ENCODE measurements at places on chromosomes 7 and 10.

GRCh38 chr10:102545997-102546396 is 42.2 kb downstream of the SUFU start:
- DNase-seq: no peak

GRCh38 chr10:71921324-71922027 is 42.7 kb upstream of the CHST3 start:
- DNase-seq: peak; percentile 75

DNA sequence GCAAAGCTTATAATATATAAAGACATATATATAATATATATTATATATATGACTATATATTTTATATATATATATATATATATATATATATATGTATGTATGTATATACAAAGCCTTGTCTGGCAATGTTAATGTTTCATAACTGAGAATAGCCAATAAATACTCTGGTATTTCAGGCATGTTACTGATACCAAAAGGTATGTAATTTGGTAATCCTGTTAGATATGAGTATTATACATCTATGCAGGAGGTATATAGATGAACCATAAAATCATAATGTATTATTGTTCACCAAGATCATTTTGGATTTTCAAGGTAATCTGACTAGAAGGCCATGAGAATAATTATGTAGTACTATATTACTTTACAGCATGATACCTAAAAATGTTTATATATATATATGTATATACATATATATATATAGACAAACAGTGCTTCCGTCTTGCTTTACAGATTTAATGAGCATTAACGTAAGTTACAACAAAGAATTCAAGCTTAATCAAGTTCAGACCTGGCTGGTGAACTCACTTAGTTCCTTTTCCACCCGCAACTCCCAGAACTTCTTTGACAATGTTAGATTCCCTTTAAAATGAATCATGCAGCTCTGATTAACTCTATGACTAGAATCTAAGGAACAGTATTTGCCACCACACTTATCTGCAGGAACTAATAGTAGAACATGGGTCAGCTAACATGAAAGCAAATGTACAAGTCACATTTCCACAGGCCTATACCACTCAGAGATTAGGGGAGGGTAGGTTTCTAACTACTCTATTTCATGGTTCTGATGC is 82.7 kb downstream of the SLC25A13 start:
- DNase-seq: no peak

- DNase-seq: no peak
Measured at GRCh38 chr10:35711615-35712411, 69.7 kb upstream of the FZD8 start.

DNA sequence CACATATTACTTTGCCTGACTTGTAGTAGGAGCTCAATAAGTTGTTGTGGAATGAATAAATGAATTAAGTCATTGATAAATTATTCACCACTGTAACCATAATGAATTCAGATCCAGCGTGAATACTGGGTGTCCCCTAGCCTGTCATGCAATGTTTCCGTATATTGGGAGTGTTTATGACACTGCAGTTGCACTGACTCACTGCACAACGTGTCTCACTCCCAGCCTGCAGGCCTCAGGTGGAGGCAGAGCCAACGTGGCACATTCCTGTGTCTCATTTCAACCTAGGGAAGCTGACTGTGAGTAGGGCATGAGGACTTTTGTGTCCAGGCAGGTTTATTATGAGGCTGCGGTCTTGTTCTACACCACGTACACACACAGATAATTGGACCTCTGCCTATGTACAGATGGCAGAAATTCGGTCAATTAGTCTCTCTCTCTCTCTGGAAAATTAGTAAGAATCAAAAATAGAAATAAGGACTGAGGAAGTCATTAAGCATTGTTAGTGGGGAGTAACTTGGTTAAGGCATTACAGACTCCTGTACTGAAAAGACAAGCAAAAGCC is 299.1 kb upstream of the IGFBP3 start:
- no peak for DNase-seq

DNA sequence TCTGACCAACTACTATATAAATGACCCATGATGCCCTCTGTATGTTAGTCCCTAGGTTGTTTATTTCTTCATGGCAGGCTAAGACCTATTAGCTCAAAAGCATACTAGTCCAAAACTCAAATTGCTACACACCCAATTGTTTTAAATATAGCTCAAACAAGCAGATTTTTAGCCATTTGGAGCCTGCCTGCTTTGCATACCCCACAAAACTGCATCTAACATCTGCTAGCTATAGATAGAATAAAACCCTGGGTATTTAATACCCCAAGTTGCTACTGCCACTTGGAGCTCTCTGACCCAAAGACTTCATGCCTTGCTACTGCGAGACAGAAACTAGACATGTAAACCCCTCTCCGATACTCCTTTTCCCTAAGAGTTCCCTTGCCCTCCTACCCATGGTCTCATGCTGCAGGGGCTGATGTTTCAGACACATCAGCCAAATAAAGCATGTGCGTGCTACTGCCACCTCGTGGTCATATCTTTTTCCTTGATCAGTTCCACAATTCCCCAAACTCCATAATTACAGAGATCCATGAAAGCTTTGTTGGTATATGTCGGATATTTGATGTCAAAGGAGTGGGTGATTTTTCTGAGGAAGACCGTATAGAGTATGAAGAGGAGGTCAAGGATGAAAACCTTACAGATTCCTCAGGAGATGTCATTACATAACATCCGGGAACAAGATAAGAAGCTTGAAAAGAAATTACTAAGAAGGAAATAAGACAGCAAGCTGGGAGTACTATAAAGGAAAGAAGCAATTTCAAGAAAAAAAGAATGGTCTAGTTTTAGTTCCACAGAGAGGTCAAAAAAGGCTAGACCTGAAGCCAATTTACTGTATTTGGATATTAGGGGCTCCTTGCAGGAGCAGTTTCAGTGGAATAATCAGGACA is 386.6 kb downstream of the SH2D4B start:
- DNase-seq: peak; percentile 34

DNA sequence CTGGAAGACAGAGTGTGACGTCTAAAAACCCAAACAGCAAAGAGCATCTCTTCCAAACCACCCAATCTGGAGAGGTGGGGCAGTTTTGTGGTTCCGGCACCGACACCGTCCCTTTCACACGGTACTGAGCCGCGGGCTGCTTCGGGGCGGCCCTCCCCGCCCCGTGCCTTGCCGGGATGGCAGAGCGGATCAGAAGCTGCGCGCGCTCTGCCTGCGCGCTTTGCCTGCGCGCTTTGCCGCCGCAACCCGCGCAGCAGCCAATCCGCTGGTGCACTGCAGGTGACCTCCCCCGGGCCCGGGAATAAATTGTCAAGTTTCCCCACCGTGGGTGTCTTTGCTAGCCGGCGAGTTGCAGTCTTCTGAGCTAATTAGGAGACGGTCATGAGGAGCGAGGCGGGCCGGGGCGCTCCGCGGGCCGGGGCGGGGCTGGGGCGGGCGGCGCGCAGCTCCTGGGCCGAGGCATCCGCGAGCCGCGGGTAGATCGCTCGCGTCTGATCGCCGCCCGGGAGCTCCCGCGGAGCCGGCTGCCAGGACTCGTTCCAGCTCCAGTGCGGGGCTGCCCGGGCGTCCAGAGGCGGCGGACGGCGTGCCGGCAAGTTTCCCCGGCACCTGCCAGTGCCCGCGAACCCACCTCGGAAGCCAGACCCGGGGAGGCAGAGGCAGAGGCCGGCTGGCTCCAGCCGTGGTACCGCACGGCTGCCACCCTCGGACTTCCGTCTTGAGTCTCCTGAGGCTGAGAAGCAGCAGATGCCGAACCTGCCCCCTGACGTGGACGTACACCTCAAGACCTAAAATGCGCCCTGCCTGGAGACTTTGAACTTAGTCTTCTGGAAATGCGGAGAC is 536.0 kb upstream of the GALNT17 start:
- peak; percentile 13 for DNase-seq

DNA sequence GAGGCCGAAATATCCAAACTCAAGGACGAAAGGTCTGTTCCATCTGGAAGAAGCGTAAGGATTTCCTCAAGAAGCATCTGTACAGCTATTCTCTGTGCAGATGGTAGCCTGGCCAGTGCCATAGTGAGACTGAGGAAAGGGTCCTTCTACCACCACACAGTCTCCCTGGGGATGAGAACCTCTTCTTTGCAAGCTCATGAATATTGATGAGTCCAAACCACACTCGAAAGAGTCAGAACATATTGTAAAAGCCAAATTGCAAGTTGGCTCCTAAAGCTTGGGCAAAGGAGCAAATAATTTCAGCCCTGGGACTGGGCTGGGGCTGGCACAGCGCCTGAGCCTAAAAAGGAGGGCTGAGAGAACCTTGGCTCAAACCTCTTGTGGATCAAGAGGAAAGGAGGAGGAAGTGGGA is 66.1 kb upstream of the PIP4K2A start:
- DNase-seq: no peak

- DNase-seq: no peak
Measured at GRCh38 chr7:139648941-139649425, 125.5 kb downstream of the CLEC2L start.

DNA sequence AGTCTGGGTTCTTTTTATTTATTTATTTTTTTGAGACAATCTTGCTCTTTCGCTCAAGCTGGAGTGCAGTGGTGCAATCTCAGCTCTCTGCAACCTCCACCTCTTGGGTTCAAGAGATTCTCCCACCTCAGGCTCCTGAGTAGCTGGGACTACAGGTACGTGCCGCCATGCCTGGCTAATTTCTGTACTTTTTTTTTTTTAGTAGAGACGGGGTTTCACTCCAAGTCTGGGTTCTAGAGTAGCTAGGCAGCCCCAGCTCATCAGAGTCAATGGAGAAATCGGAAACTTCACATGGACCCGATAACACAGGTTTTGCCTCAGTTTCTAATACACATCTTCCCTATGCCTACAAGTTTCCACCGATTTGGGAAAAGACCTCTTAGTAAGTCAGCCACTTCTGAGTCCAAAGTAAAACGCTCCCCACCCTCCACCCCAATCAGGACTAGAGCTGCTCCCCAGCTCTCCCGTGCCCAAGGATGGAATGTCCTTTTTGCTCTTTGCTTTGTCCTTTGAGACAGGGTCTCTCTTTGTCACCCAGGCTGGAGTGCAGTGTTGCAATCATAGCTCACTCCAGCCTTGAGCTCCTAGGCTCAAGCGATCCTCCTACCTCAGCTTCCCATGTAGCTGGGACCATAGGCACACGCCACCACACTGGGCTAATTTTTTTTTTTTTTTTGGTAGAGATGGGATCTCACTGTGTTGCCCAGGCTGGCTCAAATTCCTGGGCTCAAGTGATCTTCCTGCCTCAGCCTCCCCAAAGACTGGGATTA is 3.8 kb upstream of the SERPINE1 start:
- DNase-seq: no peak

GRCh38 chr10:118310822-118311221 is 31.3 kb downstream of the FAM204A start:
- no peak for DNase-seq

DNA sequence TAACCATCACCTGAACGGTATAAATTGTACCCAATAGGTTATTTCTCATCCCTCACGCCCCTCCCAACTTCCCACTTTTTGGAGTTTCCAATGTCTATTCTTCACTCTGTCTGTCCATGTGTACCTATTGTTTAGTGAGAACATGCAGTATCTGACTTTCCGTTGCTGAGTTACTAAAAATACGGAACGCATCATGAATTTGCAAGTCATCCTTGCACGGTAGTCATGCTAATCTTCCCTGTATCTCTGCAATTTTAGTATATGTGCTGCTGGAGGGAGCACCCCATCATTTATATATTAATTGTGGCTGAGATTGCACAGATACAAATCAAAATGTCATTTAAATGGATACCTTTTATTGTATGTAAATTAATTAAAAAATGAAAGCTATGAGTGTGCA is 75.7 kb upstream of the SFMBT2 start:
- no peak for DNase-seq

DNA sequence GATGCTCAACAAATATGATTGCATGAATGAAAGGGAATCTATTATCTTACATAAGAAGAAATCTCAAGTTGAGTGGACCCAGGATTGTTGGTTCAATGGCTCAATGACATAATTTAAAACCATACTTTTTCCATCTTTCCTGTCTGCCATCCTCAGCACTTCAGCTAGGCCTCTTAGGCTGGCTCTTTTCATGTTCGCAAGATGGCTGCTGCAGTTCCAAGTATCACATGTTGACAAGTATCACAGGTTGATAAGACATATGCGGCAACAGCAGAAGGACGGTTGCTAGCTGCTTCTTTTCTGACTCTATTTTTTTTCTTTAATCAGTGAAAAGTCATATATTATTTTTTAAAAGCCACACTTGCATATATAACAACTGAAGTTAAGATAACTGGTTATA is 79.0 kb upstream of the CDK6 start:
- no peak for DNase-seq

DNA sequence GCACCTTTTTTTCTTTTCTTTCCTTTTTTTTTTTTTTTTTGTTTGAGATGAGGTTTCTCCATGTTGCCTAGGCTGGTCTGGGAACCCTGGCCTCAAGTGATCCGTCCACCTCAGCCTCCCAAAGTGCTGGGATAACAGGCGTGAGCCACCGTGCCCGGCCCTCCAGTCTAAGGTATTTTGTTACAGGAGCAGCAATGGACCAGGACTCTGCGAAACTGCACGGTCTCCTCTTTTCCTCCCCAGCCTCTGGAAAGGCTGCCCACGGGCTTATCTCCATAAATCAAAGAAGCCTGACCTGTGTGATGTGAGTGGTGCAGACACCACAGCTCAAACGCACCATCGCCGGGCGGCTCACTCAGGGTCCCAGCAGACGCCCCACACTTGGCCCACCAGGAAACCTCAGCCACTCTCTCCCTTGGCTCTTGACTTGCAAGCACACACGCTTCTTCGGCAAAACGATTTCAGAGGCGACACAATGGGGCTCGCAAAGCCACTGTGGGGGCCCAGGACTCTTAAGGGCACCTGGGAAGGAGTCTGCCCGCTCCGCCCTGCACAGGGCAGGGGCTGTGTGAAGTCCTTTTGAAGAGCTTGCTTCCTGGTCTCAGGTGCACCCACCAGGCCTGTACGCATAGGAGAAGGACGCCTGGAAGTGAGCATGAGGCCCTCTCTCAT is 20.6 kb downstream of the WDR86 start:
- no peak for DNase-seq

DNA sequence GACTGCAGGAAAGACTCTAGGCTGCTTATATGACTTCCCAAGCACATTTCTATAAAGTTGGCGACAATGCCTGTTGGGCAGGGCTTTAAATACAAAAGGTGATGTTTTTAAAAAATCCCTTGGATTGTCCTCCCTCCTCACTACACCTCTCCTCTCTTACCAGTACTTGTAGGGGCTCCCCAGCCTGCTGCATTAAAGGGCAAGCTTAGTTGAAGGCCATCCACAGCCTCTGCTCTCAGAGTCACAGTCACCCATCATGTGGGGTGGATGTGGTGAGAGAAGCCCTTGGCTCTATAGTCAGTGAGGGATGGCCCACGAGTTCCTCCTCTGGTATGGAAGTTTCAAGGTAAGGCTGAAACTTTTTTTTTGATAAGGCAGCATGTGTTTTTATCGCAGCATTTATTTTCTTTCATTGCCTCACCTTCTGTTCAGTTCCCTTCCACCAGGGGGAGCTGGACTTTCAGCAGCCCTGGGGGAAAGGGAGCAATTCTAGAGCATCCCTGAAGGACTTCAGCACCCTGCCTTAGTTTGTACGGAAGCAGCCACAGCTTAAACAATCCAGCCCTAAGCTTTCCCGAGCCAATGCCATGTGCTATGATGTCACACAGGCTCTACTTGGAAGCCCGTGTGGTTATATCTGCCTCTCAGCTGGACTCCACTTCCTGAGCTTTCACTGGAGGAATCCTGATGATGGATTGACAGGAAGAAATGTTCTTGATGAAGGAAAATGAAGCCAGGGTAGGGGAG is 131.9 kb downstream of the CALCR start:
- no peak for DNase-seq

- no peak for DNase-seq
Measured at GRCh38 chr7:36708767-36709166, 15.5 kb downstream of the AOAH start.
